ENCODE measurements at places on chromosomes 12 and 14.

- peak; percentile 46 for DNase-seq
Measured at GRCh38 chr12:6927379-6928021, at the start of gene ATN1. Gene ATN1 (plus strand): TSS chr12:6927959. CDS start chr12:6934002, 6,043 bp downstream.

- no peak for DNase-seq
Measured at GRCh38 chr12:53820514-53821306, 68.9 kb upstream of the CISTR start.

GRCh38 chr14:76760331-76761135 lies 735 bp upstream of the VASH1 start:
- no peak for DNase-seq

DNA sequence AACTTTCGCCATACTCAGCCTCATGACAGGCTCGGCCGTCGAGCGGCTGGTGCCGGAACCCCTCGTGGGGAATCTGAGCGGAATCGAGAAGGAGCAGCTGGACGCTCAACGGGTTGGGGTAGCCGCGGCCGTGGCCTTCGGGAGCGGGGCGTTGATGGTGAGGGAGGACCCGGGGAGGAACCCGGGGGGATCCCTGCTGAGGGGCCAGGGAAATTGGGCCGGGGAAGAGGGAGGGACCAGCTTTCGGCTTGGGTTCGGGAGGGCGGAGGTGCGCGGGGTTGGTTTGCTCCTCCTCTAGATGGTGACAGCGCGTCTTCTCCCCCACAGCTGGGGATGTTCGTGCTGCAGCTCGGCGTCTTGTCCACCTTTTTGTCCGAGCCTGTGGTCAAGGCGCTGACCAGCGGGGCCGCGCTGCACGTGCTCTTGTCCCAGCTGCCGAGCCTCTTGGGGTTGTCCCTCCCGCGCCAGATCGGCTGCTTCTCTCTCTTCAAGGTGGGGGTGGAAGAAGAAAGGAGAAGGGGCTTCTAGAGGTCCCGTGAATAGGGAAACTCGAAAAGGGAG lies 9.8 kb downstream of the ARHGEF25 start:
- DNase-seq: no peak

DNA sequence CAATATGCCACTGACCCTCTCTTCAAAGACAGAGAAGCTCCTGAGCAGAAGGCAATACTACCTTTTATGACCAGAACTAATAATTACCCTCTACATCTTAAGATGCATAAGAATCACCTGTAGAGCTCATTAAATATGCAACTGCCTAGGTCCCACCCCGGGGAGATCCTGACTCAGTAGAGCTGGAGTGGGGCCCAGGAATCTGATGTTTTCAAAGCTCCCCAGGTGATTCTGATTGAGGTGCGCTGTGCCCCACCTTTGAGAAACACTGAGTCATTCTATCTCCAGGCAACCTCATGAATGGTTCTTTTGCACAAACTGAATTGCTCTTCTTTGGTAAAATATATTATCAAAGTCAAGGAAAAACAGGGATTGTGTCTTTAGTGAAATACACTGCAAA lies 149.3 kb upstream of the BMP4 start:
- DNase-seq: no peak

- no peak for DNase-seq
Measured at GRCh38 chr14:61642614-61642982, 52.7 kb upstream of the HIF1A start.

DNA sequence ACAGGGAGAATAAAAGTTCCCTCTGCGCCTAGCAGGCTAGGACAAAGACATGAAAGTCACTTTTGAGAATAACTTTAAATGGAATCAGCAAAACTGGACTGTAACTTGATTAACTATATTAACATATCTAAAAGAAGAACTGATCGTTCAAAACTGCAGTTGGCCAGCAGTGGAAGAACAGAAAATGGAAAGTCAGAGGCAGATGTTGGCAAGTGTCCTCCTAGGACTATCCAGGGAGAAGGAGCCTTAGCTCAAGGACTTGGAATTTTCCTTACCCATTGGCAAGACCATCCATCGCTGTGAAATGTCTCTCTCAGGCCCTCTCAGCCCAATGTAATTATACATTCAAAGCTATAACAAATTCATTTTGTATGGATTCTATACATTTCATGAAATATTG lies 419.7 kb downstream of the ATP23 start:
- DNase-seq: no peak

DNA sequence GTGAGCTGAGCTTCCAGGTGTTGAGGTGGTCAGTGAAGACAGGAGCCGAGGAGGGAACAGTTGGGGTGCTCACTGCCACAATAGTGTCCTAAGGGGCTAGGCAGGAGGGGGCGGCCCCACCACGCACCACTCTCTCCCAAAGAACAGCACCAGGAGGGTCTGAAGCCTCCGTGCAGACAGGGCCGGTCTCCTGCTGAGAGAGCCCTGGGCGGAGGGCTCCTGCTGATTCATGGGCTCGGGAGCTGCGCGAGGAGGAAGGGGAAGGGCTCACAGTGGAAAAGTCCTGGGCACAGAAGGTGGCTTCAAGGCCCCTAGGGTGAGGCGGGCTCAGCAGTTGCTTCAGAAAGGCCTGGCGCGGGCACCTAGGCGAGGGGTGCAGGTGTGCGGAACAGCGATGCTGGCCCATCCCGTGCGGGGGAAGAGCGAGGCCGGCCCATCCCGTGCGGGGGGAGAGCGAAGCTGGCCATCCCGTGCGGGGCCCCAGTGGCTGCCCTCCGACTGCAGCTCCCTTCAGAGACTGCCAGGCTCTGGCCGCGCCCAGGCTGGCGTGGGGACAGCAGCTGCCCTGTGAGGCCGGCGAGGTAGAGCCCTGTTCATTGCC lies 176.7 kb downstream of the ADGRD1 start:
- no peak for DNase-seq

- DNase-seq: no peak
Measured at GRCh38 chr12:28453686-28454085, 263.4 kb downstream of the CCDC91 start.

GRCh38 chr14:51095854-51096823 lies 1.2 kb upstream of the TRIM9 start:
- DNase-seq: peak; percentile 54

DNA sequence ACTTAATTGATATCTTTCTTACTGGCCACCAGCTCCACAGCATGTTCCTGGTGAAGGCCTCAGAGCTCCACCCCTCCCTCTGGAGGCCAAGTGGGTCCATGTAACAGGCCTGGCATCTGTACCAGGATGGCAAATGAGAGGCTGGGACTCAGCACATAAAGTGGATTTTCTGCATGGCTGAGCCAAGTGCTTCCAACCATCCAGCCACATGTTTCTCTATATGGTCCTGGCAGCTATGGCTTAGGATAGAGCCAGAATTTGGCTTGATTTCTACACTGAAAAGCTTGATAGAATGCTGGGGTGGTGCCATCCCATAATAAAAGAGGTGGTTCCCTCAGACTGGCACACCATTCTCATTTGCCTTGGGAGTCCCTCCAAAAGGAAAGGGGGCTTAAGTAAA lies 94.1 kb downstream of the PAX9 start:
- DNase-seq: no peak

GRCh38 chr14:56900726-56901125 lies 90.4 kb upstream of the OTX2 start:
- no peak for DNase-seq

DNA sequence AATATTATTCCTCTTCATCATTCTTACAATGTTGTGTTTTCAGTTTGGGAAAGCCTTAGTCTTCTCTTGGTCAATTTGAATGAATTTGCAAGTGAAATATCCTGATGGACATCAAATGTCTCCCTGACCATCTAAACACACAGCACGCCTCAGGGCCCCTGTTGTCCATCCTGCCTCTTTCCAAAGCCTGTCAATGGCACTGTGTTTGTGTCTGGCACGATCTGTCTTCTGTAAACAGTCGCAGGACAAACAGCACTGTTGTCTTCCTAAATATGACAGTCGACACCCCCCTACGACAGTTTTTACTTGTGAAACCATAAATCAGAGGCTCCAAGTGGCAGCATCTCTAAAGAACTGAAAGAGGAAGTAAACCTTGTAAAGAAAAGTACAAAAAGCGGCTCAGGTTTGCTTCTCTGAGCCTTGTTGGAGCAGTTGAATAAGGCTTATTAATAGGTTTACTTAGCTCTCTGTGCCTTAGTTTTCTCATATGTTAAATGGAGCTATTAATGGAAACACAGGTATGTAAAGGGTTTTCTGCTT lies 285.8 kb downstream of the NRXN3 start:
- DNase-seq: no peak

DNA sequence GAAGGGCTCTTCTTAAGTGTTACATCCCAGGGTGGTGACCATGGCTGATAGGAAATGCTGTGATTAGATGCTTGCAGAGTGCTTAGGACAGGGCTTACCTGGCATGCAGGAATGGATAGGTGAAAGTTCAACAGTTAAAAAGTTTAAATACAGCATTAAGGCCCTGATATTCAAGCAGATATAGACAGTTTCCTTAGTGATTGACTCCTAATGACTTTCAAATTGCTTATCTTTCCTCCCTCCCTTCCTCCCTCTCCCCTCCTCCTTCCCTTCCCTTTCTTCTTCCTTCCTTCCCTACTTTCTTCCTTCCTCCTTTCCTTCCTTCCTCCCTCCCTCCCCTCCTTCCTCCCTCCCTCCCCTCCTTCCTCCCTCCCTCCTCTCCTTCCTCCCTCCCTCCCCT lies 244.6 kb upstream of the NOS1 start:
- no peak for DNase-seq

DNA sequence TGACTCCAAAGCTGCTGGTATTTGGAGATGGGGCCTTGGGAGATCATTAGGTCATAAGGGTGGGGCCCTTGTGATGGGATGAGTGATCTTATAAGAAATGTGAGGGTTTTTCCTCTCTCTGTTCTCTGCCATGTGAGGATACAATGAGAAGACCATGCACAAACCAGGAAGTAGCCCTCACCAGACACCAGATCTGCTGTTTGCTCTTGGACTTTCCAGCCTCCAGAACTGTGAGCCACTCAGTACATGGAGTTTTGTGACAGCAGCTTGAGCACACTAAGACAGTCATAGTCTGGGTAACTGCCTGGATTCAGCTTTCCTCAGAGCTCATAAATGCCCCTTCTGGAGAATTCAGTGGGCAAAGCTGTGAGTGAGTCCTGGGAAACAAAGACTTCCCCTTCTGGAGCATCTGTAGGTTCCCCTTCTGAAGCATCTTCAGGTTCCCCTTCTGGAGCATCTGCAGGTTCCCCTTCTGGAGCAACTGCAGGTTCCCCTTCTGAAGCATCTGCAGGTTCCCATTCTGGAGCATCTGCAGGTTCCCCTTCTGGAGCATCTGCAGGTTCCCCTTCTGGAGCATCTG lies 11.0 kb upstream of the PPP4R3A start:
- DNase-seq: no peak

GRCh38 chr12:27305673-27306456 lies 26.8 kb upstream of the BMAL2 start:
- DNase-seq: peak; percentile 13

- no peak for DNase-seq
Measured at GRCh38 chr12:92539110-92539749, 163.6 kb upstream of the PLEKHG7 start.

DNA sequence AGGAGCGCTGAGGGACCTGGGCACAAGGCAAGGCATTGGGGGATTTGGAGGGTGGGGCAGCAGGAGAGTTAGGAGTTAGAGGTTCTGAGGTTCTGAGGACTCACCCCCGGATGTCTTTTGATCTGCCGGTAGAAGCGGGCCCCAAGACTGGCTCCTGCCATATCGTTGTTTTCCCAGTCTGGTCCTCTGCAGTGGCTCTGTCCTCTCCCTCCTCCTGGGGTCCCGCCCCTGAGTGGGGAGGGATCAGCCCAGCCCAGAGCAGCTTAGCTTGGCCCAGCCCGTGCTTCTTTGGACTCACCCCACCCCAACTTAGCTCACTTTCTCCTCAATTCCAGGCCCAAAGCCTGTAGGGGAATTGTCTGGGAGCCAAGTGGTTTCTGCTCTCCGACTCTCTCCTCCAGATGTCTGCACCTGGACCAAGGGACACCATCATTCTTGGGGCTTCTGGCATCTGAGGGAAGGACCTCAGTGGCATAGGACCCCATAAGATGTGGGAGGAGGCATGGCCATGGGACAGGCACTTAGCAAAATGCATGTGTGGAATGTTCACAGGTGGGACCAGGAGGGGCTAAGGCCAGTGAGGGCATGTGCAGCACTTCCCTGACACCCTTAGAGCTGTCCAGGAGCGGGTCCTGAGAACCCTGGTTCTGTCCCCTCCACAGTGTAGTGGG lies 7.5 kb downstream of the SHMT2 start:
- DNase-seq: no peak

DNA sequence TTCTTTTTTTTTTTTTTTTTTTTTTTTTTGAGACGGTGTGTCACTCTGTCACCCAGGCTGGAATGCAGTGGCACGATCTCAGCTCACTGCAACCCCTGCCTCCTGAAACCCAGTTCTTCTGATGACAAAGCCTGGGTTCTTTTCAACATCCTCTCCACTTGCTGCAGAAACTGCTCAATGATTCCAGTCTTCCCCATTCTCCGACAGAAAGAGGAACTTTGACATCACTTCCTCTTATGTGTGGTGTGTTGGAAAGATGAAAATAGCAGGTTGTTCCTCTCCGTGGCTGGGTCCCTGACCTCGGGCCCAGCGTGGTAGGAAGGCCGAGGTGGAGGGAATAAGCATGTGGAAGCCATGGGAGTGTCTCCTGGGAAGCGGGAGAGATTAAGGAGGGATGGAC lies 198.4 kb downstream of the PHETA1 start:
- DNase-seq: no peak

- DNase-seq: peak; percentile 31
Measured at GRCh38 chr12:122021193-122021821, 377 bp upstream of the BCL7A start.

GRCh38 chr14:56794088-56794556 lies 16.2 kb downstream of the OTX2 start:
- DNase-seq: no peak

DNA sequence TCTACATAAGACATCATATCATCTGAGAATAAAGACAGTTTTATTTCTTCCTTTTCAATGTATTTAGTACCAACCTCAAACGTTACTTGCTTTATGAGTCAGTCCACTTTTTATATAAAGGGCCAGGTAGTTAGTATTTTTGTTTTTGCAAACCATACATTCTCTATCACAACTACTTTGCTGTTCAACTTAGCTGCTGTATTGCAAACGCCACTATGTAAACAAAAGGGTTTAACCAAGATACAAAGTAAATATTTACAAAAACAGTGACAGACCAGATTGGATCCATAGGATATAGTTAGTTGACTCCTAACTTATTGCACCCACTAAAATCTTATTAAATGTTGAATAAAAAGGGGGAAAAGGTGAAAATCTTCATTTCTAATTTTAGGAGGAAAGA lies 87.7 kb upstream of the FOXG1 start:
- DNase-seq: peak; percentile 44

- DNase-seq: no peak
Measured at GRCh38 chr12:132507656-132508490, 17.9 kb downstream of the FBRSL1 start.

DNA sequence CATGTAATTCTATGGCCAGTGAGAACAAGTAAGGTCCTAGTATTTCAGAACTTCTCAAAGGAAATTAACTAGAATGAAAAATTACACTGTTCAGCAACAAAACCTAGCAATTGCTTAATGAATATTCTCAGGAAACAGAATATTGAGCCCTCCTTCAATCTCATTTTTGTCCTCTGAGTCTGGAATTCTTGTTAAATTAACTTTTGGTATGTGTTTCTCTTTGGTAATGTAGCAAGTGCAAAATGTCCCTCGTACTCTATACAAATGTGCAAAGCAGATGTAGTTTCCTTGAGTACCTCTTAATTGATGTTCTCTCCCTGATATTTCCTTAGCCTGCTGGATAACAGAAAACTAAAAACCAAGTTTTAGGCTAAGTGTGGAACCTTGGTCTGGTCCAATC lies 190.8 kb upstream of the CNOT2 start:
- no peak for DNase-seq
